ENCODE measurements at places on chromosomes 7 and 10.

DNA sequence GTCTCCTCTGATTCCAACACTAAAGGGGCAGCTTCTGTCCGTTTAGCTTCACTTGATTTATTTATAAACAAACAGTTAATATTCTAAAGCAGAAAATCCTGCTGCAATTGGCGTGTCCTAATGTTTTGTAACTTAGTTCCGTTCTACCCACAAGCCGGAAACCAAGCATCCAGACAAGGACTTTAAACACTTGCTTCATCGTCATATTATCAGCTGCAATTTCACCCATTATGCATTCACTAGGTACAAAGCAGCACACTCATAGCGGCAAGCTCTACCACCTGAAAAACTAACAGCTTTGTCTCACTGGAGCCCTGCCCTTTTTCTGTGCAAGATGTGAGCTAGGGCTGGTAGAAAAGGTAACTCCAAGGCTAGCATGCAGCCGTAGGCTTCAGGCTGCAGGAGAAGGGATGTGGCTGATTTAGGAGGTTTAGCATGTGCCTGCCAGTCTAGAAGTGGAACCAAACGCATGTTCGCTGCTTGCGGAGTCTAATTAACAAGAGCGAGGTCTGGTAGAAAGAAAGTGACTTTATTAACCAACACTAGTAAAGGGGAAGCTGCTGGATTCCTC is 43.7 kb upstream of the BPGM start:
- DNase-seq, result no peak
- H3K4me1 ChIP-seq, result peaks cover 4% of the 10 kb centered on the region
- no peak overlapping the region for H3K4me3 ChIP-seq
- H3K27me3 ChIP-seq, result peaks cover 38% of the 10 kb centered on the region
- H3K36me3 ChIP-seq, result no peaks in the 10 kb centered on the region
- H3K27ac ChIP-seq, result no peak overlapping the region

DNA sequence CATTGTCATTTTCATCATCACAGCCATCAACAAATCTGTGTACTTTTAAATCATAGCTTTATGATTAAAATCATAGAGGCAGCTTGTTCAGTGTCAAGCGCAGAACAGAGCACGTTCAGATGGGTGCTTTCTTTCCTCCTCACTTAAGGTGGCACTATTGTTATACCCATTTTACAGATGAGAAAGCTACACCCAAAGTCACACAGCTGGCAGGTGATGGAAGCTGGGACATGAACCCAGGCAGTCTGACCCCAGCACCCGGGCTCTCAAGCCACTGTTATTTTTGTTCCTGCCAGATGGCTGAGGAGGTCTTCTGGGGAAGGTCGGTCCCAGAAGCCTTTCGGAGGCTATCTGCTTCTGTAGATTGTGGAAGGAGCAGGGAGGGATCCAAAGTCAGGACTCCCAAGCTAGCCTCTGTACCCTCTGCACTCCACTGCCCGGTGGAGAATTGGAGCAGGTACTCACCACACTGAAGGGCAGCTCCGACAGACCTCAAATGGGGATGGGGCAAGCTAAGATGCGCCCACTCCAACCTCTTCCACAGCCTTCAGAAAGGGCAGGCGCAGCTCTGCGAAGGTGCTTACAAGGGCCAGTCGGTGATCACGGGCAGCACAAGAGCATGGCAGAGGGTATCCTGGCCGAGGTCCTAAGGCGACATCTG is 610 bp downstream of the AVPI1 start:
- peak; percentile 29 for DNase-seq
- H3K27ac ChIP-seq, result no peak overlapping the region
- no peaks in the 10 kb centered on the region for H3K36me3 ChIP-seq
- peaks cover 18% of the 10 kb centered on the region for H3K4me1 ChIP-seq
- H3K27me3 ChIP-seq, result peaks cover 10% of the 10 kb centered on the region

DNA sequence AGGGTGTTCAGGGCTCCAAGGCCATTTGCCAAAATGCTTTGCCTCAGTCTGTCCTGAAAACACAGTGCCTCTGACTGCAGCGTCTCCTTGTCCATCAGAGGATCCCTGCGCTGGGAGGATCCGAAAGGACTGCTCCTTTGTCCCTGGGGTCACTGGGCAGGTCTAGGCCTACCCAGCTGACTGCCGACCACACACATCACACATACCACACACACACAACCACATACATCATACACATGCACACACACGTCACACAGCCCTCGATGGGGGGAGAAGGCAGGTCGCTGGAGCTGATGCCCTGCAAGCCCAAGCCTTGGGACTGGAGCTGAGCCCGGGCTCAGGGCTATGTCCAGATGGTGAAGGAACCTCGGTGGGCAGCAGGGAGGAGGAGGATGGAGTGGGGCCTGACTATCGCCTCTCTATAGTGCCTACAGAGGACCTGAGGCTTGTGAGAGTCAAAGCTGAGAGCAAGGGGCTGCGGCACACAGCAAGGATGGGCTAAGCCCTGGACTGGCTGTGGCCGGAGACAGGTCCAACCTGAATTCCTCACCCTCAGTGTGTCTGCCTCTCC is 29.1 kb downstream of the GPRIN2 start:
- H3K36me3 ChIP-seq, result no peaks in the 10 kb centered on the region
- no peak overlapping the region for H3K4me3 ChIP-seq
- H3K27me3 ChIP-seq, result no peaks in the 10 kb centered on the region
- DNase-seq, result peak; percentile 21
- H3K4me1 ChIP-seq, result no peaks in the 10 kb centered on the region

GRCh38 chr7:23117841-23118240 is 12.3 kb downstream of the KLHL7 start:
- no peaks in the 10 kb centered on the region for H3K4me1 ChIP-seq
- DNase-seq, result no peak
- no peak overlapping the region for H3K4me3 ChIP-seq
- no peaks in the 10 kb centered on the region for H3K27me3 ChIP-seq

DNA sequence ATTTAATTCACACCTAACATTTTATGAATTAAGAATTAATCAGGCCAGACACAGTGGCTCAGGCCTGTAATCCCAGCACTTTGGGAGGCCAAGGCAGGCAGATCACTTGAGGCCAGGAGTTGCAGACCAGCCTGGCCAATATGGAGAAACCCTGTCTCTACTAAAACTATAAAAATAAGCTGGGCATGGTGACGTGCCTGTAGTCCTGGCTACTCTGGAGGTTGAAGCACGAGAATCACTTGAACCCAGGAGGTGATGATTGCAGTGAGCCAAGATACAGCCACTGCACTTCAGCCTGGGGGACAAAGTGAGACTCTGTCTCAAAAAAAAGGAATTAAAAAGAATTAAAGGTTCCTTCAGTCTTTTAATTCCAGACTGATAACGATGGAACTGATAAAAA is 11.1 kb downstream of the LARP4B start:
- H3K27ac ChIP-seq, result no peak overlapping the region
- no peak for DNase-seq
- H3K27me3 ChIP-seq, result no peaks in the 10 kb centered on the region

- H3K4me1 ChIP-seq, result no peaks in the 10 kb centered on the region
- H3K36me3 ChIP-seq, result no peaks in the 10 kb centered on the region
- H3K27ac ChIP-seq, result no peak overlapping the region
- H3K4me3 ChIP-seq, result no peak overlapping the region
Measured at GRCh38 chr10:49001402-49001801, 61.8 kb upstream of the LRRC18 start.

Data from activated naive CD4-positive, alpha-beta T cell treated with anti-CD3 and anti-CD28 coated beads, Interleukin-2, amount 10 ng/mL, durations not matched to agents 7 days and 5 days (primary cell).